ENCODE measurements at places on chromosomes 4 and X.

- no peak overlapping the region for H3K27ac ChIP-seq
- H3K4me3 ChIP-seq, result no peak overlapping the region
- DNase-seq, result no peak
- no peaks in the 10 kb centered on the region for H3K27me3 ChIP-seq
- H3K36me3 ChIP-seq, result no peaks in the 10 kb centered on the region
Observed at GRCh38 chr4:84790769-84791565, 175.5 kb downstream of the WDFY3 start.

DNA sequence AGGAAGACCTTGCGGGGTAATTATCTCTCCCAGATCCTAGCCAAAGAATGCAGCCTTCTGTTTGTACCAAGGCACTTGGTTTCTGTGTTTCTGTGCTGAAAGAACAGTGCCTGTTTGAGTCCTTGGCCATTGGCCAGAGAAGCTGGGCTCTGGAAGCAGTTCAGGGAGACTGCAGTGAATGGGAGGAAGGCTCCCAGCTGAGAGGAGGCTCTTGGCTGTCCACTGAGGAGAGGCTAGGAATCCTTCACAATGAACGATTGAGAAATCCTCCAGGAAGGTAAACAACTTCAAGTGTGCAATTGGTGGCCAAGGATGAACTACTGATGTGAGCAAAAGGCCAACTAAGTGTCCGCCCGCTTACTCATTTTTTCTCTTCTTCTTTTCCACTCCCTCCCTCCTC is 61.3 kb downstream of the HS3ST1 start:
- peaks cover 10% of the 10 kb centered on the region for H3K27me3 ChIP-seq
- no peak overlapping the region for H3K27ac ChIP-seq
- no peak for DNase-seq
- no peak overlapping the region for H3K4me3 ChIP-seq

DNA sequence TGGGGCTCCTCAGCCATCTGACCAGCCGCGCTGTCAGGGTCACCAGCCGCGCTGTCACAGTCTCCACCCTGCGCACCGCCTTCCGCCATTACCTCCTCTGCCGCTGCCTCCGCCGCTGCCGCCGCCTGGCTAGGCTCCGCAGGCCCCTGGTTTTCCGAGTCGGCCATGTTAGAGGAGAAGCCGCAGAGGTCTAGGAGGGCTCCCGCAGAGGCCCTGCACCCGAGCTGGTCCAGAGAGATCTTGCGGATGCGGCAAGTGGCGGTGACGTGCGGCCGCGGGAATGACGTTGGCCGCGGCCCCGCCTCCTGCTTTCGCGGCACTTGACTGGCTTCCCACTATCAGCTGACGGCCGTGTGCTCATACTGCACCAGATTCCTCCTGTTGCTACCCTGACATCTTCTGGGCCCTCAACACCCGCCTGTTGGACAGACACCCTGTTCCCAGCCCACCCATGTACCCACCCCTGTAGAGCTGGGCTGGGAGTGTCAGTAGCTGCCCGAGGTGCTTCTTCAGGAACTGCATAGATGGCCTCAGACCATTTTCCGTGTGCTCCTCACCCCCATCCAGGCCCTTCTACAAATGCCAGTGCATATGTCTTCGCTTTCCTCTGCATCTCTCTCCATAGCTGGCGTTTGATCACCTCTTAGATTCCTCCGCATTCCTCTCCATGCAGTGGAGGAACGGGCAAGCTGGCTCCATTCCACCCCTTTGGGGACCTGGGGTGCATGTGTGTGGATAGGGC is at the start of gene NAP1L5:
Gene NAP1L5 (minus strand): TSS at position 242 of the 742 bp plus-strand sequence. CDS start 75 bp downstream, at position 167.
- H3K27ac ChIP-seq, result peak within 1 kb of the TSS; percentile 71
- peak within 1 kb of the TSS; percentile 80 for H3K4me3 ChIP-seq
- H3K27me3 ChIP-seq, result no peaks in the 10 kb centered on the region
- peak; percentile 68 for DNase-seq
- peaks cover 9% of the 10 kb centered on the region for H3K4me1 ChIP-seq

DNA sequence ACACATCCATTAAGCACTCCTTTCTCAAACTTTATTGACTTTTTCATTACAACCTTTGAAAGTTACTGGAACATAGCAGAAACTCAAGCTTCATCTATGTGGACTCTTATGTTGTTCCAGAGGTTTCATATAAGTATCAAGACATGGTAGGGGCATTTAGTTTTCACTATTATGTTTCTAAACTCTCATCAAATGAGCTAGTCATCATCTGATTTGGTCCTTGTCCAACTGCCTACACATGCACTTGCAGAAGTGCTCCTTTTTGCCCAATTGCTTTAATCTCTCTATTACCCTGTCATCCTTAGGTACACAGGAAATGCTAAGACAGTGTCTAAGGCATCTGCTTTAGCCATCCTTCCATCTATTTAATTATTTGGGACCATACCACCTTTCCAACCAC is 42.2 kb upstream of the EPGN start:
- no peak overlapping the region for H3K4me3 ChIP-seq
- H3K4me1 ChIP-seq, result peaks cover 5% of the 10 kb centered on the region
- DNase-seq, result no peak

- H3K4me1 ChIP-seq, result no peaks in the 10 kb centered on the region
- no peak overlapping the region for H3K4me3 ChIP-seq
- no peak for DNase-seq
Observed at GRCh38 chrX:84182516-84182915, 5.5 kb downstream of the RPS6KA6 start.

GRCh38 chr4:77126809-77127208 is 30.2 kb upstream of the CCNG2 start:
- DNase-seq, result no peak
- H3K4me3 ChIP-seq, result no peak overlapping the region
- H3K27me3 ChIP-seq, result no peaks in the 10 kb centered on the region
- no peaks in the 10 kb centered on the region for H3K36me3 ChIP-seq

GRCh38 chr4:114464726-114465272 is 133.8 kb upstream of the UGT8 start:
- no peaks in the 10 kb centered on the region for H3K36me3 ChIP-seq
- no peak overlapping the region for H3K4me3 ChIP-seq
- H3K27me3 ChIP-seq, result no peaks in the 10 kb centered on the region
- no peaks in the 10 kb centered on the region for H3K4me1 ChIP-seq
- DNase-seq, result no peak
- no peak overlapping the region for H3K27ac ChIP-seq

- H3K4me3 ChIP-seq, result no peak overlapping the region
- no peaks in the 10 kb centered on the region for H3K27me3 ChIP-seq
- DNase-seq, result no peak
- H3K4me1 ChIP-seq, result peaks cover 17% of the 10 kb centered on the region
- no peaks in the 10 kb centered on the region for H3K36me3 ChIP-seq
Observed at GRCh38 chrX:43644124-43644701, 11.9 kb upstream of the MAOA start.

DNA sequence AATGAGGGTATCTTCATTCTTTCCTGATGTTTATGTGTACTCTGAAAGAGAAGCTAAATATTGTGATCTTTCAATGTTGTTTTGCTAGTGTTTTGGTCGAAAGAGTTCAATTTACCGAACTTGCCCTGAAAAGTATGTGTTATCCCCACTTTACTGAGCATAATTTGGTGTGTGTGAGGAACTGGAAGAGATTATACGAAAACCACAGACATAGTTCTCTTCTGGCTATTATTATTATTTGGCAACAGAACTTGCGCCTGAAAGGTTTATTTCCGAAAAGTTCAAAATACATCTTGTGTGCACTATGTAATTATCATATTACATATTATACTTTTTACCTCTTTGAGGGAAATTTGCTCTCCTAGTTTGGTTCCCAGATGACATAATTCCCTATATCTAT is 232.5 kb upstream of the INTU start:
- no peaks in the 10 kb centered on the region for H3K36me3 ChIP-seq
- H3K4me1 ChIP-seq, result no peaks in the 10 kb centered on the region
- no peak overlapping the region for H3K4me3 ChIP-seq
- H3K27me3 ChIP-seq, result no peaks in the 10 kb centered on the region
- H3K27ac ChIP-seq, result no peak overlapping the region
- DNase-seq, result no peak

- H3K27ac ChIP-seq, result no peak overlapping the region
- peaks cover 2% of the 10 kb centered on the region for H3K36me3 ChIP-seq
- H3K4me3 ChIP-seq, result peak overlapping the region; percentile 87
- no peak for DNase-seq
- no peaks in the 10 kb centered on the region for H3K27me3 ChIP-seq
Observed at GRCh38 chrX:63349307-63349706, 1.8 kb downstream of the SPIN4 start.

- no peak overlapping the region for H3K27ac ChIP-seq
- H3K4me3 ChIP-seq, result no peak overlapping the region
- DNase-seq, result no peak
- H3K4me1 ChIP-seq, result peaks cover 8% of the 10 kb centered on the region
Observed at GRCh38 chrX:15643786-15644559, 20.6 kb downstream of the CLTRN start.

DNA sequence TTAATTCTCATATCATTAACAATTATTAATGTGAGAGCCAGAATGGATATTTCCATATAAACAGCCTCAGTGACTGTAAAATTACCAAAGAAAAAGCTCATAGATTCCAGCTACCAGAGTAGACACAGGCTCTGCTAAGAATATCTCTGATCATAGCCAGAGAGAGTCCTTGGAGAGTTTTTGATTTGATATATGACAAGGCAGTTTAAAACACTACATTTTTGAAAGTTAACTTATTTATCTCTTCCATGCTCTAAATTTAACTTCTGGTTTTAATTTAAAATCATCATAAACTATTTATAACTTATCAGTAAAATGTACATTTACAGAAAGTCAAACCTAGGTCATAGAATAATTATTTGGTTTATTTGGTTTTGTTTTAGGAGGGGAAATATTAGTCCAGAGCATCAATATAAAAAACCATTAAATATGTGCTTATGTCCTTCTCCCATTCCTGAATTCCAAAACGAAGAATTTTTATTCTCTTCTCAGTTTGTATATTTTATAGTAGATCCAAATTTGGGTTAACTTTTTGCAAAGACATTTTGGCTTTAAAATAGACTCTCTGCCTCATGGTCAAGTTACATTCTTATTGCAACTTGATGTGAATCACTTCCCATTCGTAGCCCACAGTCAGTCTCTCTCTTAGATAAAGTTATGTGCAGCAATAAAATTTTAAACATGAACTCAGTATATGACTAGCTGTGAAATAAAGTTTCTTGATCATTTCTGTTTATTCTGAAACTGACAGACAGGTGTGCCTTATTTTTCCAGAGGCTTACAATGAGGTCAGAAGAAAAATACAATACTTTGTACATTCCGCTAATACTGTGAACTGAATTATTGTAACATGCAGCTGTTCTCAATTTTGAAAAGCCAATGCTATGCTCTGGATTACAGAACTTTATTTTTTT is 267.1 kb downstream of the PAPSS1 start:
- DNase-seq, result no peak
- no peak overlapping the region for H3K27ac ChIP-seq
- H3K27me3 ChIP-seq, result no peaks in the 10 kb centered on the region
- H3K36me3 ChIP-seq, result no peaks in the 10 kb centered on the region
- no peak overlapping the region for H3K4me3 ChIP-seq
- no peaks in the 10 kb centered on the region for H3K4me1 ChIP-seq

DNA sequence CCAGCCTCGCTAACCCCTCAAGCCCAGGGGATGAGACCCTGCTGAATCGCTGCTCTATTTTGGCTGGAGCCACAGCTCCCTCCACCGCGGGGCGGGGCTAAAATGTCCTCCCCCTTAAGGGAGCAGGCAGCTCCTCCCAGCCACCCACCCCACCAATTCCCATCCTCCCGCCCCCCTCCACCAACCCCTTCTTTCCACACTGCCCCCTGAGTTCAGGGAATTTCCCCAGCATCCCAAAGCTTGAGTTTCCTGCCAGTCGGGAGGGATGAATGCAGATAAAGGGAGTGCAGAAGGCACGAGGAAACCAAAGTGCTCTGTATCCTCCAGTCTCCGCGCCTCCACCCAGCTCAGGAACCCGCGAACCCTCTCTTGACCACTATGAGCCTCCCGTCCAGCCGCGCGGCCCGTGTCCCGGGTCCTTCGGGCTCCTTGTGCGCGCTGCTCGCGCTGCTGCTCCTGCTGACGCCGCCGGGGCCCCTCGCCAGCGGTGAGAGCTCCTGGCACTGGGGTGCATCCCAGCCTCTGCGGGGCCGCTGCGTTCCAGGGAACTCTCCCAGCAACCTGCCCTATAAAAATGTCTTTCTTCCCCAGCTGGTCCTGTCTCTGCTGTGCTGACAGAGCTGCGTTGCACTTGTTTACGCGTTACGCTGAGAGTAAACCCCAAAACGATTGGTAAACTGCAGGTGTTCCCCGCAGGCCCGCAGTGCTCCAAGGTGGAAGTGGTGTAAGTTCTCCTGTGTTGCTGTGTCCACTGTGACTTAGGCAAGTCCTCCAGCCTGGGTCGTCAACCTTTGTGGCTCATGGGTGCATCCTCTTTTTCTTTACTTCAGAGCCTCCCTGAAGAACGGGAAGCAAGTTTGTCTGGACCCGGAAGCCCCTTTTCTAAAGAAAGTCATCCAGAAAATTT is at the start of gene CXCL6:
Gene CXCL6 (plus strand): TSS at position 306 of the 907 bp plus-strand sequence. CDS start 73 bp downstream, at position 379.
- H3K27me3 ChIP-seq, result peaks cover 8% of the 10 kb centered on the region
- no peak within 1 kb of the TSS for H3K4me3 ChIP-seq
- H3K36me3 ChIP-seq, result no peaks in the 10 kb centered on the region
- H3K4me1 ChIP-seq, result no peaks in the 10 kb centered on the region

- H3K4me3 ChIP-seq, result no peak overlapping the region
- DNase-seq, result no peak
- H3K36me3 ChIP-seq, result no peaks in the 10 kb centered on the region
- H3K27ac ChIP-seq, result no peak overlapping the region
- H3K27me3 ChIP-seq, result peaks cover 3% of the 10 kb centered on the region
- peaks cover 10% of the 10 kb centered on the region for H3K4me1 ChIP-seq
Observed at GRCh38 chr4:140808256-140808655, 52.1 kb upstream of the TBC1D9 start.

DNA sequence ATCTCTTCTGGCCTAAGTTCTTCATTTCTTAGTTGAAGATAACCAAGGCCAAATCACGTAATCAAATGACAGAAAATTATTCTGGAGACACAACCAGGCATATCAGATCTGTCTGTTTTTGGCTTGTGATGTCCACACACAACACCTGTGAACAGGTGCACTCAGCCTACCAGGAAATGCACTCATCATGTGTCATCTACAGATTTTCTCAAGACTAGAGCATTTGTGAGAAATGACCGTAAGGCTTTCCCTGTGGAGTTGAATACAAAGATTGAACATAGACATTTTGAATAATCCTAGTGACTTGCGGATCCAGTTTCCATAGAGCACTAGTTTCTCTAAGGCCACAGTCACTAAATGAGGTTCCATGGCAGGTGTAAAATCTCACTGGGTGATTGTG is 26.7 kb upstream of the CXCL8 start:
- H3K27ac ChIP-seq, result no peak overlapping the region
- H3K4me3 ChIP-seq, result no peak overlapping the region
- H3K27me3 ChIP-seq, result no peaks in the 10 kb centered on the region

GRCh38 chr4:69156913-69157312 is 57.6 kb downstream of the UGT2B11 start:
- DNase-seq, result no peak
- no peak overlapping the region for H3K27ac ChIP-seq
- no peaks in the 10 kb centered on the region for H3K27me3 ChIP-seq
- no peaks in the 10 kb centered on the region for H3K4me1 ChIP-seq
- H3K36me3 ChIP-seq, result no peaks in the 10 kb centered on the region

DNA sequence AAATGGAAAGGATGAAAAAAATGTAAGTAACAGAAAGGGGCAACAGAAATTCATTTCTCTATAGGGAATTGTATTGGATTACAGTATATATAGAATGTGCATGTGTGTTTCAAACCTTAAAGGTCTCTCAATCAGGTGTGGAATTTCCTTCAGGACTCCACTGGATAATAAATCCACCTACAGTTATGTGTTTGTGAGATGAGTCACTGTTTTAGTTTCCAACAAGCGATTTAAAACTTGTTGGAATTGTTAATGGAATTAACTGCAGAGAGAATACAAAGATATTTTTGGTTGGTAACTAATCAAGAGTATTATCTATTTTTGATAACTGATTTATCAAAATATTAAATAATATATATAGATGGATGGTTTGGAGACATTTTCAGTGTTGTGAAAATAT is 32.8 kb downstream of the CEP44 start:
- no peaks in the 10 kb centered on the region for H3K27me3 ChIP-seq
- H3K4me1 ChIP-seq, result no peaks in the 10 kb centered on the region
- H3K4me3 ChIP-seq, result no peak overlapping the region
